ENCODE measurements at places on chromosomes 3 and 15. TPM values are rescaled to one million over a fixed set of nuclear protein-coding genes. Genes with fewer than 3 reads are reported as not detected.

UBA7 gene
- total RNA-seq, result 48.6 TPM

GOLGA8G gene
- total RNA-seq, result not detected

CORO2B gene
- 0.53 TPM for total RNA-seq

CDAN1 gene
- total RNA-seq, result 23.4 TPM

PRSS50 gene
- total RNA-seq, result 0.50 TPM

CXCR6 gene
- total RNA-seq, result 0.74 TPM

DHX30 gene
- 60.2 TPM for total RNA-seq

PPARG gene
- total RNA-seq, result 60.2 TPM

DUOXA1 gene
- 0.75 TPM for total RNA-seq

FYTTD1 gene
- 78.3 TPM for total RNA-seq

DNA sequence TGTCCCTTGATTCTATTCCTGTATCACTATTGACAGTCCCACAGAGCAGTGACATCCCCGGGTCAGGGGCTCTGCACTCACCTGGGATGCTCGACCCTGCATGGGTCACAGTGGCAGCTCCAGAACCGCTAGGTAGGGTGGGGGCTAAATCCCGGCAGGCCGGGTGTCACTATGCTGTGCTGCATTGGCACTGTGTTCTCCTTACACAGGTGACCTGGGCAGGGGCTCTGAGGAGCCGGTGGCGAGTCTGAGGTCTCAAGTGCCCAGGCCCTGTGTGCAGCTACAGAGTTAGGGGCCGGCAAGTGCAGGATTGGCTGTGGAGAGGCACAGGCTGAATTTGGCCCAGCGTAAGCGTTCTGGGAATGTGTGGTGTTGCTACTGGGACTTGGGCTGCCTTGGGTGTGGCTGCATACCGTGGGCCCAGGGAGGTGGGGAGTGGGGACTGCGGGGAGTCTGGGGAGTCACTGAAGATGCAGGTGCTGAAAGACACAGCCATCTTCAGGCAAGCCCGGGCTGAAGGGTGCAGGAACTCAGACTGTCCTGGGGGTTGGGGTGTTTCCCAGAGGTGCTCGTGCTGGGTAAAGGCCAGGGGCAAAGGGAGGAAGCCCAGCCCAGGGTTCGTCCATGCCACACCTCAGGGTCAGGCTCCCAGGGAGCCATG, 102.6 kb upstream of the PRR20G start:
- no peak overlapping the region for H3K27ac ChIP-seq
- H3K4me3 ChIP-seq, result no peak overlapping the region
- H3K27me3 ChIP-seq, result peaks cover 26% of the 10 kb centered on the region
- no peaks in the 10 kb centered on the region for H3K36me3 ChIP-seq

GRCh38 chr3:134325061-134325705, 49.1 kb downstream of the AMOTL2 start:
- H3K27me3 ChIP-seq, result no peaks in the 10 kb centered on the region
- H3K4me3 ChIP-seq, result no peak overlapping the region
- H3K4me1 ChIP-seq, result peaks cover 87% of the 10 kb centered on the region
- DNase-seq, result peak; percentile 73

DNA sequence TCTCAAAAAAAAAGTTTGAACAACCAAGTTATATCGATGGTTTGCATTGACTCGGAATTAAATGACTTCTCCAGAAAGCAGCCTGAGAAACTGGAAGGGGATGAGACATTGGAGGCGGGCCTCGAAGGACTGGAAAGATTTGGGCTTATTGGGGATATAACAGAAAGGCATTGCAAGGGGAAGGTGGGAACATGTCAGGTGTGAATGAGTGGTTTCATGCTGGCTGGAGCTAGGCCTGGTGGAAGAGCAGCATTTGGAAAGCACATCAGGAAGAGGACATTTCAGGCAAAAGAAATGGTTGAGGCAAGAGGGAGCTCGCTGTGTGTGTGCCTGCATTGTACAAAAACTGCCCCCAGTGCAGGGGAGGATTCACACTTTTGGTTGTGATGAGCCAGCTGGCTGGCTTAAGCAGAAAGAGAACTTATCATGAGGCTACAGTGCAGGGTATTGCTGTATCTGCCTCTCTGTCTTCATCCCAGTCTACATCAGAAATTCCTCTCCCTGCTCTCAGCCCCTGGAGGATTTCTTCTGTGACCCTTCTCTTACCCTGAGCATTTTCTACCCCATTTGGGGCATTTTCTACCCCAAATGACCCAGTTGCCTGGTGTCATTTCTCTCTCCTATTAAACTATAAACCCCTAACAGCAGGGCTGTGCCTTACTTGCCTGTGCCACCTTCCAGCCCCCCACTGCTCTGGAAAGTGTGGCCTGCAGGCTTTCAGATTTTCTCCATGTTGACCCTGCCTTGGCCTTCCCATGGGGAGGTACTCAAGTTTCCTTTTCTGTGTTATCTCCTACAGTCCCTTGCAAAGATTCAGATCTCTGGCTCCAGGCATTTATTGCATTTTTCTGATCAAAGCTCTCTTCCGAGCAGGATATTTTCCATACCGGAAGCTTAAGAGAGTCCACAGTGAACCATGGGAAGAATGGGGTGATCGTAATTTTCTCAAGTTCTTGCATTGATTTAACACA, 64.4 kb upstream of the FLNB start:
- H3K4me3 ChIP-seq, result no peak overlapping the region
- no peaks in the 10 kb centered on the region for H3K27me3 ChIP-seq
- H3K27ac ChIP-seq, result no peak overlapping the region
- H3K36me3 ChIP-seq, result no peaks in the 10 kb centered on the region
- 0 out of 2 replicates have a peak, but pooled peaks cover 5% of the 10 kb centered on the region for H3K4me1 ChIP-seq

DNA sequence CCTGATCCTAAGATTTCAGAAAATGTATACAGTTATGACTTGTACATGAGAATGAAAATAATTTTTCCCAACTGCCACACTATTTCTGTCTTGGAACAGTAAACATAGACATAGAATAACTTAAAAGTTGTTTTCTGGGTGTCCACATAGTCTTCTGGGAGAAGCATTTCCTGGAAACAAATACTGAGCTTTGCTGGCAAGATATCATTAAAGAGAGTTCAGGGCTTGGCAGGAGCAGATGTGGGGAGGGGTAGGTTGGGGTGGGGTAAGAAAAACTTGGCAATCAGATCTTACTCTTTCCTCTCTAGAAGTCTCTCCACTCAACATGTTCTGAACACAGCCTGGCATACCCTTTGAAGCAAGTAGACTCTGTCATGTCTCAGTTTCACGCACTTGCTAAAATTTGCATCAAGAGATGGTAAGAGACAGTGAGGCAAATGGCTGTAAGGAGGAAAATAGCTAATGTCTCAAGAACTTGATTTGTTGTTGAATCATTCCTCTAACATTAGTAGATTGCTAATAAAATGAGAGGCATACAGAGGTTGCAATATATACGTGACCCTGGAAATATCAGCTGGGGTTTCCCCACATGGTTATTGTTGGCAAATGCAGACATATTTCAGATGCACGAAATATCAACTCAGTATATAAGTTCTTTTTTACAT, 27.3 kb upstream of the ABI3BP start:
- H3K36me3 ChIP-seq, result no peaks in the 10 kb centered on the region
- no peaks in the 10 kb centered on the region for H3K27me3 ChIP-seq
- H3K27ac ChIP-seq, result no peak overlapping the region
- no peak for DNase-seq
- H3K4me1 ChIP-seq, result no peaks in the 10 kb centered on the region

DNA sequence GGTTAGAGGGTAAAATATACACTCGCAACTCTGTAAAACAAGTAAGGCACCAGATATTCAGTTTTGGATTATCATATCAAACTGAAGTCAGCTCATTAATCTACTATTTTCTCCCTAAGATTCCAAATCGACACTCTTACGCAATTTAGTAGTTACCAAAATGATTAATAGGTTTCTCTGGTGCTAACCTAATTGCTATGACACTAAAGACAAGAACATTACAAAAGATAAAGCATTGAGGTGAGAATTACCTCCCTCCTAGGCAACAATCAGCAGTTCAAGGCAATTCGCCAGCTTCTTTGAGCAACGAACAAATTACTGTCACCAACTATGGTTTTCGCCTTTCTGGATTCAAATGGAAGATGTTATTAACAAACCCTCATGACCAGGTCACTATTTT, 1305.0 kb downstream of the ROBO2 start:
- H3K4me3 ChIP-seq, result no peak overlapping the region
- H3K36me3 ChIP-seq, result no peaks in the 10 kb centered on the region
- no peaks in the 10 kb centered on the region for H3K4me1 ChIP-seq
- H3K27me3 ChIP-seq, result no peaks in the 10 kb centered on the region
- no peak overlapping the region for H3K27ac ChIP-seq

DNA sequence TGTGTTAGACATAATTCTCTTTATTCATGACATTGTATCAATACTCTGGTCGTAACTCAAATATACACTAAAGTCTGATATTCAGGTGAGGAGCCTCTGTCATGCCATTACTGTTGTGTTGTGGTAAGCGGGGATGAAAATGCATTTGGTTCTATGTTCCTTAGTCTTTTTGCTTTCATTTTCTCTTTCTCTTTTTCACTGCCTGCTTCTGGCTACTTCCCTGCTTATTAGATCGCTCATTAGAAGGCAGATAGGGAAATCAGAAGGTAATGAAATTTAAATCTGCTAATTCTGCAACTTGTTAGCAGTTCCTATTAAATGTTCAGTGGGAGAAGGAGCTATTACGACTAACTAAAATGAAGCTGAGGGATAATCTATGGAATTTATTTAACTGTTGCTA, 345.0 kb downstream of the GRM7 start:
- H3K27ac ChIP-seq, result no peak overlapping the region
- no peaks in the 10 kb centered on the region for H3K27me3 ChIP-seq
- H3K4me3 ChIP-seq, result no peak overlapping the region
- no peak for DNase-seq
- no peaks in the 10 kb centered on the region for H3K36me3 ChIP-seq
- H3K4me1 ChIP-seq, result no peaks in the 10 kb centered on the region

GRCh38 chr3:72082186-72082715, 297.3 kb upstream of the PROK2 start:
- H3K4me3 ChIP-seq, result no peak overlapping the region
- no peak overlapping the region for H3K27ac ChIP-seq
- no peaks in the 10 kb centered on the region for H3K36me3 ChIP-seq
- no peaks in the 10 kb centered on the region for H3K4me1 ChIP-seq

DNA sequence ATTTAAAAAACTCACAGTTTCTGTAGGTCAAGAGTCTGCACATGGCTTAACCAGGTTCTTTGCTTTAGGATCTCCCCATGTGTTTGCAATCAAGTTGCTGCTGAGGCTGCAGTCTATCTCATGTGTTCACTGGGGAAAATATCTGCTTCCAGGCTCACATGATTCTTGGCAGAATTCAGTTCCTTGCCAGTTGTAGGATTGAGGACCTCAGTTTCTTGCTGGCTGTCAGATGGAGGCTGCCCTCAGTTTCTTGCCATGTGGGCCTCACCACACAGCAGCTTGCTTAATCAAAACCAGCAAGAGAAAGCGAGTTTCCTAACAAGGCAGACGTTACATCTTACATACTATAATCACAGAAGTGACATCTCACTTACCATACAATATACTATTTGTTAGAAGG, 10.0 kb upstream of the TBC1D5 start:
- no peak for DNase-seq
- no peaks in the 10 kb centered on the region for H3K36me3 ChIP-seq

GRCh38 chr3:148178503-148178902, 519.2 kb upstream of the AGTR1 start:
- no peak for DNase-seq
- H3K4me3 ChIP-seq, result no peak overlapping the region

DNA sequence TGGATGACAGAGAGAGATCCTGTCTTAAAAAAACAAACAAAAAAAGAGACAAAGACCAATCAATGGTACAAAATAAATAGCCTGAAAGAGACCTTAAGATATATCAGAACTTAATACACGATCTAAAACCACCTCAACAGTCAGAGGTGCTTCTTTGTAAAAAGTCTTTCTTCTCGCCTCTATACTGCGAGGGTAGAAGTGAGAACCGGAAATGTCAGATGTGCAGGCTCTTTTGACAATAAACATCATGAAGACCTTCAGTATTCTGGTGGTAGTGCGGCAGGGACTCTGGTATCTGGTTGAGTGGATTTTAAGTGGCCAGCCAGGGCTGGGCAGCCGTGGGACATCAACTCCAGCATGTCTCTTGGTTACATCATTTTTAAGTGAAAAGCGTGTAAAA, 30.0 kb downstream of the RUBCN start:
- H3K4me3 ChIP-seq, result no peak overlapping the region
- no peak overlapping the region for H3K27ac ChIP-seq
- no peak for DNase-seq

DNA sequence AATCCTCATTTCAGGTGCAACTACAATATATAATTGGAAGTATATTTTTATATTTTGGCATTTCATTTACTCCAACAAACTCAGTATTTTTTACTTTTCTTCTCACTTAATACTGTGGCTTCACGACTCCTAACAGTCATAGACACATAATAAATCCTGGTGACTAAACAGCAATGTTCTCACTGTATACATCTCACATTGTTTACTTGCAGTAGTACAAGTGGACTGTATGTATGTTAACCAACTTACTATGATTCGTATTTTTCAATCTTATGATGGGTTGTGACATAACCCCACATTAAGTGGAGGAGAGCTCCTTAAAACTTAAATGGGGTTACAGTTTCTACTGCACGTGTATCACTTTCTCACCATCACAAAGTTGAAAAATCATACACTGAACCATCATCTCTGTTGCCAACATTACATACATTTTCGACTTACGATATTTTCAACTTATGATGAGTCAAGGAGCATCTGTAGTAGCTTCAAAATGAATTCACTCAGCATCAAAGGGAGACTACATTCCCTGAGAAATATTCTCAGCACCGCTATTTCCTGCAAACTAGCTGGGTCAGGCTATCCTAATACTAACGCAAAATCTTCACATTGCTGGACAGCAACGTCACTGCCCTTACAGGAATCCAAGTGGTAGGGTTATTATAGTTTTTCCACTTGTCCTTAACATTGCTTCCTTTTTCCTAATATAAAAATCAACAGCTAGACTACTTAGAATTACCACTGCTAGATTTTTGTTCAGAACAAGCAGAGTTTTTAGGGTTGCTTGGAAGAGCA, 7.3 kb downstream of the ADAM10 start:
- H3K27me3 ChIP-seq, result no peaks in the 10 kb centered on the region
- H3K4me3 ChIP-seq, result no peak overlapping the region
- H3K36me3 ChIP-seq, result no peaks in the 10 kb centered on the region

GRCh38 chr3:64144241-64144900, 80.9 kb downstream of the PRICKLE2 start:
- H3K4me1 ChIP-seq, result no peaks in the 10 kb centered on the region
- DNase-seq, result no peak
- no peaks in the 10 kb centered on the region for H3K36me3 ChIP-seq

GRCh38 chr15:86273309-86273708, 193.6 kb downstream of the AGBL1 start:
- H3K4me3 ChIP-seq, result no peak overlapping the region
- no peaks in the 10 kb centered on the region for H3K4me1 ChIP-seq
- no peak overlapping the region for H3K27ac ChIP-seq
- DNase-seq, result no peak
- H3K36me3 ChIP-seq, result no peaks in the 10 kb centered on the region
- no peaks in the 10 kb centered on the region for H3K27me3 ChIP-seq

DNA sequence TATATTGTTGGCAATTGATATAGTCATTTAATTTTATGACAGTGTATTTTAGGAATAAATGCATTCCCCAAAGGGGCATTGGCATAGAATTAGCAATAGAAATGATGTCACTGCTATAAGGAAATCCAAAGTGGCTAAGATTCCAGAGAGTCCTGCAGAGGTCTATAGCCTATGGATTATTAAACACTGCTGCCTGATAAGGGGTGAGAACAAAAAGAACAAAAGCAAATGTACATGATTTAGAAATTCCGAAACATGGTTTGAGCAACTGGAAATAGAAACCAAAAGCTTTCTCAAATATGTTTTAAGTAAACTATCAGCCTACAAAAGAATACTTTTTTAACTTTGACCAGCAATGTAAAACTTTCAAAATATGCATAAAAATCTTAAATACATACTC, 280.1 kb upstream of the RASGRP1 start:
- H3K27me3 ChIP-seq, result no peaks in the 10 kb centered on the region
- no peak overlapping the region for H3K4me3 ChIP-seq
- H3K27ac ChIP-seq, result no peak overlapping the region
- H3K36me3 ChIP-seq, result no peaks in the 10 kb centered on the region
- DNase-seq, result no peak

All from PC-9 (cell line).